ENCODE measurements at places on chromosomes 2 and 18.

GRCh38 chr18:59460072-59460420 is 101.0 kb upstream of the LMAN1 start:
- no peak for DNase-seq

DNA sequence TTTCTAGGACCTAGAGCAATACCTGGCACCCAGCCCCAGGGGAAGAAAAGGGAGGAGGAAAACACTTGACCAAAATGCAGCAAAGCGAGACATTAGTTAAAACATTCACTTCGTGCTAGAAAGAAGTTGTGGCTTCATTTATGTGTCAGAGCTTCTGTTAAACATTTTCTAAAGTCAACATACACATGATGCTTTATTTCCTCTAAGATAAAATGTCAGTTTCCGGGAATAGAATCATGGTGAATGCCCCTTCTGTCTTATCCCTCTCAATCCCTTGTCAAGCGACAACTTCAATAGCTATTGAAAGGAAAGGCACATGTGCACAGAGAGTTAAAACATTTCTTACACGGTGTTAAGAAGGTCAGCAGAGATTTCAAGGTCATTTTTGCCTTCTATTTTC is 404.6 kb upstream of the CWC22 start:
- DNase-seq = no peak

DNA sequence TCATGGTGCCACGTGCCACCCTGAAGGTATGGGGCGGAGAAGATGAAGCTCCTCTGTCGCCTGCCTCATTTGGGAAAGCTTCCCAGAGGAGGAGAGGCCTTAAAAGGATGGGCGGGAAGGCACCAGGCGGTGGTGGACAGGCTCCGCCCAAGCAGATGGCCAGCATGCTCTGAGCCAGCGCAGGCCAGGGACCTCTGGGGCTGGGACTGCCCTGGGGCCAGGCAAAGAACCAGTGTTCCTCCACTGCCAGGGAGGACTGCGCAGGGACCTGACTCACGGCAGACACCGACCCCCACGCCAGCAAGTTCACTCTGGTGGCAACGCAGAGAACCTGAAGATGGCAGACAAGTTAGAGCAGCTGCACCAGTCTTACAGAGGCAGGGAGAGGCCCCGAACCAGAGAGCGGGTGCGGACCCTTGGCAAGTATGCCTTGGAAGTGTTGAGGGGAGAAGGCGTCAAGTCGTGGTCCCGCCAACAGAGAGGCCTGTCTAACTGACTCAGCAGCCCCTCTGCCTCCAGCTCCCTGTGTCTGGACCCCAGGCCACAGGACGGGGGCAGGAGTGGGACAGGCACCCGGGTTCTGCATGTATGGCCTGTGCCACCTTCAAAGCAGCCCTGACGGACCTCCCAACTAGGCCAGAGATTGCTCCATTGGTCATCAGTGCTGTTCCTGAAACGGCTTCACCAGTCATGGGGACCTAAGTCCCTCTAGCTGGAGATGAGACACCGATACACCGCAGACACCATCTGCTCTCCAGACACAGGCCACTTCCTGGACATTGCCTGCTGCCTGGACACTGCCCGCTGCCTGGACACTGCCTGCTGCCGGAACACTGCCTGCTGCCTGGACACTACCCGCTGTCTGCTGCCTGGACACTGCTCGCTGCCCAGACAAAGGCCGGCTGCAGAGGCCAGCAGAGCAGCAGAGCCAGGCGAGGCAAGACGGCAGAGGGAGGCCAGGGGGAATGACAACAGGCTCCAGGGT is 124.7 kb downstream of the HDAC4 start:
- no peak for DNase-seq

DNA sequence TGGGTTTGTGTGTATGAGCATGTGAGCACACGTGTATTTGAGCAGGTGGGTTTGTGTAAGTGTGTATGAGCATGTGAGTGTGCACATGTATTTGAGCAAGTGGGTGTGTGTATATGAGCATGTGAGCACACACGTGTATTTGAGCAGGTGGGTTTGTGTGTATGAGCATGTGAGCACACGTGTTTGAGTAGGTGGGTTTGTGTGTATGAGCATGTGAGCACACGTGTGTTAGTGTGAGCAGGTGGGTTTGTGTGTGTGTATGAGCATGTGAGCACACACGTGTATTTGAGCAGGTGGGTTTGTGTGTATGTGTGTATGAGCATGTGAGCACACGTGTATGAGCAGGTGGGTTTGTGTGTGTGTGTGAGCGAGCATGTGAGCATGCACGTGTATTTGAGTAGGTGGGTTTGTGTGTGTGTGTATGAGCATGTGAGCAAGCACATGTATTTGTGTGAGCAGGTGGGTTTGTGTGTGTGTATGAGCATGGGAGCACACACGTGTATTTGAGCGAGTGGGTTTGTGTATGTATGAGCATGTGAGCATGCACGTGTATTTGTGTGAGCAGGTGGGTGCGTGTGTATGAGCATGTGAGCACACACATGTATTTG is 169.7 kb downstream of the TWIST2 start:
- DNase-seq = no peak
